ENCODE measurements at places on chromosomes 5 and 9. TPM values are rescaled to one million over a fixed set of nuclear protein-coding genes. Genes with fewer than 3 reads are reported as not detected.

Gene GRK6
- 50.5 TPM for polyA plus RNA-seq

- no peak for DNase-seq
Observed at GRCh38 chr5:154778534-154778933, 23.4 kb downstream of the LARP1 start.

DNA sequence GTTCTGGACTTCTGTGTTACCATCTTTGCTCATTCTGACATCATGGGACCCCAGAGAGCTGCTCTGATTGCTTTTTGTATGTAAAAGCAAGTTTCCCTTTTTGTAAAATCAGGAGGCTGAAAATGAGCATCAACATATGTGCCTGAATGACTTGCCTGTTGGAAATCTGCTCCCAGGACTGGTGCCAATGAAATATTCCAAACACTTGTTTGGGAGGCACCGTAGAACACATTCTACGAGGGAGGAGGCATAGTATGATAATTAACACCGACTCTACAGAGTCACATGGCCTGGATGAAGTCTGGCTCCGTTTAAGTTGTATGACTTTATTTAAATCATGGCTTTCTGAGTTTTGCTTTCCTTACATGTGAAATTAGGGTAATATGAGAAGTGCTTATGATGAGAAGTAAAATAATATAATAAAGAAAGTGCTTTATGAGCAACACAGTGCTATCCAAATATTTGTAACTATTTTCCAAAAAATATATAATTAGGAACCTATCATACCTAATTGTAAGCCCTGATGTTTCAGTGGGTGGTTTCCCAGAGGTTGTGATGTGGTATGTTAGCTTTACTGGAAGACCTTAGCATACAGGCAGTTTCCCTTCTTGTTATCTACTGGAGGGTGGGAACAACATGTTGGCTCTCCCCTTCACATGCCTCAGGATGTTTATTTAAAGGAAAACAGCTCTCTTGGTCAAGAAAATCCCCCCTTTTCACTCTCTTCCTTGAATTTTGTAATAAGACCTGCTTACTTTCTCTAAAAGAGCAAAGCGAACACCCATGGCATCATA lies 238.1 kb downstream of the FBXL7 start:
- DNase-seq = no peak

DNA sequence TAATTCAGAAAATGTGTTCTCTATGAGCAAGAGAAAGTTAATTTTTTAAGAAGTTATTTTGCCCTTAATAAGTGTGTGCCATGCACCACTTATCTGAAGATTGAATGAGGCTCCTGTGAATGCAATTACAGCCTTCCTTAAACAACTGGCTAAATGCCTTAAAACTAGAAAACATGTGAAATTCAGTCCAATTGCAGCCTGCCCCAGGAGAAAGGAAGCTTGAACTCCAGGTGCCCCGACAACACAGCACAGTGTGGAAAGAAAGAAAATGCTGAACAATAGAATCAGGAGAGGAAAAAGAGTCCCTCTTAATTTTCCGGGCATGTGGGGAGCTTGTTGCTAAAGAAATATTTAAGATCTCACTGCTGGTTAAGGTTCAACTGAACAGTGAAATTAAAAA lies 8.8 kb downstream of the LHFPL2 start:
- DNase-seq = no peak

Gene IFNA21
- not detected for polyA plus RNA-seq

- no peak for DNase-seq
Observed at GRCh38 chr5:151800532-151800931, 28.8 kb downstream of the G3BP1 start.

GRCh38 chr5:21694567-21694966 lies 1158.6 kb downstream of the CDH12 start:
- DNase-seq = no peak

DNA sequence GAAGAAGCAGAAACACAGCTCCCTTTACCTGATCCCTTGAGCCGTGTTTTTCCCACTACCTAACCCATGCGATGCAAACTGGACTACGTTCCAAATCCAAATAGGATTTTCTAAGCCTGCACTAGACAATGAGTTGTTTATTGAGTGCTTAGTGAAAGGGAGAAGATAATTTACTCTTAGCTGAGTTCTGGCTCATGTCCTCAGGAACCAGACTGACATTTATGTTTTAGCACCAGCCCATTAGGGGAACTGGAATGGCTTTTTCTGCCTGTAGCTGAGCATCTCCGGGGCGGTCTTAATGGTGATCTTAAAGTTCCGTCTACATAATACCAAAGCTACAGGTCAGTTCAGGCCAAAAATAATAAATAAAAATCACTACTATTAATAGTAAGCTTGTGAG lies 81.5 kb downstream of the SH3TC2 start:
- DNase-seq = no peak

- no peak for DNase-seq
Observed at GRCh38 chr9:125635888-125636287, 71.1 kb downstream of the MAPKAP1 start.

Gene IGIP
- polyA plus RNA-seq = 0.83 TPM

- DNase-seq = no peak
Observed at GRCh38 chr9:131666029-131666428, 73.8 kb downstream of the RAPGEF1 start.

Gene DAB2IP
- polyA plus RNA-seq = 14.1 TPM

Gene PCDHA1
- not detected for polyA plus RNA-seq

DNA sequence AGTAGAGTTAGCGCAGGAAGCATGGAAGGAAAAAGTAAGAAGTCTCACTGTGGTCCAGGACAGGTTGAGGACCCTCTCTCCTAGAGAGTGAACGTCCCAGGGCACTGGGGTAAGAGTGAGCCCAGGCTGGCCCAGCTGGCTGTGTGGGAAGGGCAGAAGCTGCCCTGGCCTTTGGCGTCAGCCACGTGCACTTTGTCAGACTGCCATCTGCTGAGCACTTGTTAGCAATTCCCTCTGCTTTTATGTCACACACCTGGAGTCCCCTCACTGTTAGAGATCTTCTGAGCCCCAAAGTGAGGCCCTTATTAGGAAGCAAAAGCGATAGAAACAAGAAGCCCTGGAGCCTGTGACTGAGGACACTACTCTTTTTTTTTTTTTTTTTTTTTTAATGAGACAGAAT lies 79.1 kb downstream of the UGCG start:
- DNase-seq = no peak

- no peak for DNase-seq
Observed at GRCh38 chr9:2128618-2129017, 113.5 kb downstream of the SMARCA2 start.

DNA sequence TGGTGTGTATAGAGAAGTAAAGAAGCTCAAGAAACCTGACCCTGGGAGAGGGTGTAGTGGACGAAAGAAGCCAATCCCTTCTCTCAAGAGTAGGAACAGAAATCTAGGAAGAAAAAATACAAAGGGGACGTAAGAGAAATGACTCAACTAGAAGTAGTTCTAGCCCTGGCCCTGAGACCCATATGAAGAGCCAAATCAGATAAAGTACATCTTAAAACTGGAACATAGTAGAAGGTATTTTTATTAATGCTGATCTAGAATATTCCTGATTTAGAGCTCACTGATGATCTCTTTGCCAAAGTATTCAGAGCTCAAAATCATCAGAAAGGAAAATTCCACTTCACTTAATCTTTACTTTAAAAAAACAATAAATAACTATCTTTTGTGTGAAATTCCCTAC lies 184.8 kb downstream of the MLLT3 start:
- no peak for DNase-seq

Gene ADAM19
- 11.9 TPM for polyA plus RNA-seq

- DNase-seq = no peak
Observed at GRCh38 chr5:172523146-172523745, 68.9 kb upstream of the SH3PXD2B start.

GRCh38 chr5:103472830-103473229 lies 89.8 kb downstream of the NUDT12 start:
- DNase-seq = peak; percentile 19

Gene GRXCR2
- not detected for polyA plus RNA-seq
